ENCODE measurements at places on chromosomes 5 and 9. TPM values are rescaled to one million over a fixed set of nuclear protein-coding genes. Genes with fewer than 3 reads are reported as not detected.

Gene DOCK2
- 7.9 TPM for total RNA-seq

Gene MACIR
- 17.1 TPM for total RNA-seq

Gene GMCL2
- not detected for total RNA-seq

Gene TMOD1
- total RNA-seq = not detected

Gene SLC6A3
- total RNA-seq = not detected

Gene SPATA31A7
- not detected for total RNA-seq

Gene TXNDC8
- total RNA-seq = not detected
